ENCODE measurements at places on chromosomes 2 and 18.

- no peak for DNase-seq
Observed at GRCh38 chr18:37270666-37271052, 294.9 kb downstream of the CELF4 start.

- DNase-seq: no peak
Observed at GRCh38 chr18:25594351-25594750, 242.4 kb upstream of the ZNF521 start.

DNA sequence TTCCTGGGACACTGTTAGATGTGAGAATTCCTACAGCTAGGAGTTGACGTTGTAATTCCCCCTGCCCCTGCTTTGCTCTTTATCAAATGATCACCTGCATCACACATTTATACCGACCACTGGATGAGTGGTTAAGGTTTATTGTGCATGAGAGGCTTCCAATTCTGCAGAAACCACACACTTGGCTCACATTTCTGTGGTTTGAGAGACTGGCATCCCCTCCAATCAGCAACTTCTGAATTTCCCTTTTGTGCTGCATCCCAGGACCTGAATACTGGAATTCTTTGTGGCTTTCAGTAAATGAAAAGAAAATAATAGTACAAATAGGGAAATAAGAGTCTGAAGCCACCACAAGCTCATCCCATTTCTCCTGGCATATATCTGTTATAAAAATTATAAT lies 628.7 kb upstream of the PIK3C3 start:
- DNase-seq: no peak

GRCh38 chr2:56271275-56271674 lies 87.5 kb downstream of the CCDC85A start:
- DNase-seq: no peak

DNA sequence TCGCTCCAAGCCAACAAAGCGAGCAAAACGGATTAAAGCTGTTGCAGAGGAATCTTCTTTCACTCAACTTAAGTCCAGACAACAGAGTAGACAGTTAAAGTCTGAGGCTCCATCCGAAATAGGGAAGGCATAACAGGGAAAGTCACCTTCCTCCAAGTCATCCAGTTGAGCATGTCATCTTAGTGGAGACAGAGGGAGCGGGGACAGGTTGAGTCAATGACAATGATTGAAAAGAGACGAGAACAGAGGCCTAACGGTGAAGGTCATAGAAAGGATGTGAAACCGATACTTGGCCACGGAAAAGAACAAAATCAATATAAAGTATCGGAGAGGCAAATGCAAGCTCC lies 455 bp downstream of the C18orf32 start:
- DNase-seq: no peak

DNA sequence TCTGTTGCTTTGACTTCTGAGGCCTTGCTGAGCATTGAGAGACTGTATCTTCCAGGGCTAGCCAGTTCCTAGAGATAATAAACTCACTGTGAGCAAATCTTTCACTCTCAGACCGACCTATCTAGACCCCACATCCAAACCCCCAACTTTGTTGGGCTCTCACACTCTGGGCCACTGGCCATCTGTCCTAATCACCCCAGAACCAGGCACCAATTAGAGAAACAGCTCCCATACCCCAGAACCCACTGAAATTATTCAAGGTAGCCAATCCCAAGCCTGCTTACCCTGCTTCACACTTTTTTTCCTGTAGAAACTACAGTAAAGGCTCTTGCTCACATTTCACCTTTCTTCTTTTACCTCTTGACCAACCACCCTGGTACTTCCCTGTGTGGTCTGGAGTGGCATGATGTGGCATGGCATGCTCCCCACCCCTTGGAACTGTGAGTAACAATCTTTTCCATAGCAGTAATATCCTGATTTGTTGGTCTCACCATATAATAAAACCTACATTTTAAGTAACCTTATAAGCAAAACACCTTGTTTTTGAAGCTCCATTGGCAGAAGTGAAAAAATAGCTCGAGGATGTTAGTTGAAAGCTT lies 55.2 kb downstream of the ANKRD12 start:
- DNase-seq: no peak

GRCh38 chr2:174587579-174587978 lies 10.0 kb downstream of the WIPF1 start:
- no peak for DNase-seq

DNA sequence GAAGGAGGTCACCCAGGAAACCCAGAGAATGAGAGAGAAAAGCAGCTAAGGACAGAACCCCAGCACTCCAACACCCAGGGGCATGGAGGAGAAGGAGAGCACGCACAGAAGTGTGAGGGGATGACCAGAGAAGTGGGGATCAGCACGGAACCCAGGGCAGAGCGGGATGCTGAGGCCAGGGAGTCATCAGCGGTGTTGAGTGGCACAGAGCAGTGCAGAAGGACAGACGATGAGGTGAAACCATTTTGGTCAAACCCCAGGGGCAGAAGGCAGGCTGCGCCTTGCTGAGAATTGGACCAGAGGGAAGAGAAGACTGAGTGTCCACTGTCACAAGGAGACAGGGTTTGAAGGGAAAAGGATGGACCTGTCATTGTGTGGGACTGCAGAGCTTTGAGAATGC lies 23.4 kb upstream of the ASB18 start:
- DNase-seq: peak; percentile 68

DNA sequence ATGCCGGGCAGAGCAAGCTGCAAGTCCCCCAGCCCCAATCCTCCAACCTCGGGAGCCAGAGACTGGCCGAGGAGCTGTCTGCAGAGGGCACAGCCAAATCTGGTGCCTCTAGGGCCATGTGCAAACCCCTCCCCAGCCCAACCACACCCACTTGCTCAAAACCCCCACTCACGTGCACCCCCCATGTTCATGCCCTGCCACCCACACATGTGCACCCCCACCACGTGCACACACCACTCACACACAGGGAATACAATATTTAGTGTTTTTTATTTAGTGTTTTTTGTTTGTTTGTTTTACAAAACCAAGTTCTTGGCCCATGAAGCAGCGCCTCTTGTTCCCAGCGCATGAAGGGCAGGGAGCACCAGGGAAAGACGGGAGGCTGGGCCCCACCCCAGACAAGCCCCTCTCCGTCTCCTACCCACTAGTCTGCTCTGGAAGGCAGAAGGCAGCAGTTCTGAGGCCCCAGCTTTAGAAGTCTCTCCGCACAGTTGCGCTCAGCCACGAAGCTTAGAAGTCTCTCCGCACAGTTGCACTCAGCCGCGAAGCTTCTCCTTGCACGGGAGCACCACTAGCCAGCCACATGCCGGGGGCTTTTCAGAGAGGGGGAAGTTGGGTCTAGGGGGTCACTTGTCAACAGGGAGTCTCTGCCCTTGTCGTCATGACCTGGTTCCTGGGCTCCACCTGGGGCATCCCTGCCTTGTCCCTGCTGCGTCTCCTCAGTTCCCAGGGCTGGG lies 276.1 kb upstream of the HDAC4 start:
- peak; percentile 70 for DNase-seq

- DNase-seq: no peak
Observed at GRCh38 chr2:219870041-219870440, 242.6 kb downstream of the SLC4A3 start.

GRCh38 chr18:44111337-44111736 lies 569.4 kb upstream of the SETBP1 start:
- no peak for DNase-seq

GRCh38 chr2:209113026-209113425 lies 310.8 kb upstream of the MAP2 start:
- DNase-seq: no peak

GRCh38 chr18:14189858-14190257 lies 57.6 kb upstream of the ZNF519 start:
- no peak for DNase-seq

GRCh38 chr2:175734686-175735085 lies 267.4 kb downstream of the LNPK start:
- no peak for DNase-seq

DNA sequence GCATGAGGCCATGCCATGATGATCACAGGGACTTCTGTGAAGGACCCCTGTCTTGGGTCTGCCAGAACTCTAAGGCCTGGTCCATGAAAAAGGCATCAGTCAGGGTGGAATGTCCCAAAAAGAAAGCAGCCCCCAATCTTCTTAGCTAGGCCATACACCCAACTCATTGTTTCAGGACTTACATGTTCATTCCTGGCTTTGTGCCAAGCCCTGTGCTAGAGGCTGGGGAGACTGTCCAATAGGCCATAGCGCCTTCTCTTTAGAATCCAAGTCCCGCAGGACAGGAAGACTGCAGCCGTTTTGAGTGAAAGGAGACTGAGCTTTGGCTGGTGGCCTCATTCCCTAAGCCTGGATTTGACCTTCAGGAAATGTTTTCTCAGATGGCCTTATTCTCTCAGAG lies 247.3 kb downstream of the PRKCE start:
- no peak for DNase-seq

GRCh38 chr2:213923543-213923942 lies 487.3 kb upstream of the VWC2L start:
- no peak for DNase-seq

DNA sequence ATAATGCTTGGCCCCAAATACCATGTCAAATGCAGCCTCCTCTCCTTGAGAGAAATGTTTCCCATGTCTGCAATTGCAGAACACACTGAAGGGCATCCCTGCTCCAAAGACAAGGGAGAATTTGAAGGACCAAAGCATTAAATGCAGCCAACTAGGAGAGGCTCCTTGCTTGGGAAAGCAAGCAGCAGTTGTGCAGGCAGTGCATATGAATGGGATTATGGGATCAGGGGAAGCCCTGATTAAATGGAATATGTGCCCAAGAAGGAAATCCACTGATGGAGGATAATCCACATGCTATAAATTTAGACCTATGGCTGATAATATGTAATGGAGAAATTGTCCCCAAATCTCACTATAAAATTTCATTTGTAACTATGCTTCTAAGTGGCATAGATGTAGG lies 116.1 kb downstream of the NCKAP5 start:
- DNase-seq: no peak

DNA sequence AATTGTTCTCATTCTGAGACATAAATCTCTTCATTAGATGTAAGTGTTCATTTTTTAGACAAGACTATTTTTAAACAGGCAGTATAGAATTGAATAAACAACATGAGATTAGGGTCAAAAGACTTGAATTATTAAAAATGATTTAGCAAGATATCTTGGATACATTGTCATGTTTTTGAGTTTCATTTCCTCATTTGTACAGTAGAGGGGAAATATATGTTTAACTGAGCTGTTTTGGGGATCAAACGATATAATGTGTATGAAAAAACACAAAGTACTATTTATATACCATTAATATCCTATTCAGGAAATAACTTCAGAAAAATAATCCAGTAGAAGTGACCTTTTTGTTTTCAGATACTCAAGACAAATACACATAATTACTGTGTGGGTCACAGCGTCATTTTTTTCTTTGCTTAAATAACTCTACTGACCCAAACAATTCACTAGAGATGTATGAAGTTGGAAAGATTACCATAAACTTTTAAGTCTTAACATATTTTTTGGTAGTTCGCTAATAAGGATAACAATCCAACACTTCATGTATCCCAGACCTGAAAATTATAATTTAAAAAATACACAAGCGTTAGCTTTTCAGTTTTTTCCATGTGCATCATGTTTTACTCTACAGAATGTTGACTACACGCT lies 896 bp upstream of the ASXL3 start:
- no peak for DNase-seq

- DNase-seq: no peak
Observed at GRCh38 chr2:75801234-75801982, 90.7 kb upstream of the GCFC2 start.

DNA sequence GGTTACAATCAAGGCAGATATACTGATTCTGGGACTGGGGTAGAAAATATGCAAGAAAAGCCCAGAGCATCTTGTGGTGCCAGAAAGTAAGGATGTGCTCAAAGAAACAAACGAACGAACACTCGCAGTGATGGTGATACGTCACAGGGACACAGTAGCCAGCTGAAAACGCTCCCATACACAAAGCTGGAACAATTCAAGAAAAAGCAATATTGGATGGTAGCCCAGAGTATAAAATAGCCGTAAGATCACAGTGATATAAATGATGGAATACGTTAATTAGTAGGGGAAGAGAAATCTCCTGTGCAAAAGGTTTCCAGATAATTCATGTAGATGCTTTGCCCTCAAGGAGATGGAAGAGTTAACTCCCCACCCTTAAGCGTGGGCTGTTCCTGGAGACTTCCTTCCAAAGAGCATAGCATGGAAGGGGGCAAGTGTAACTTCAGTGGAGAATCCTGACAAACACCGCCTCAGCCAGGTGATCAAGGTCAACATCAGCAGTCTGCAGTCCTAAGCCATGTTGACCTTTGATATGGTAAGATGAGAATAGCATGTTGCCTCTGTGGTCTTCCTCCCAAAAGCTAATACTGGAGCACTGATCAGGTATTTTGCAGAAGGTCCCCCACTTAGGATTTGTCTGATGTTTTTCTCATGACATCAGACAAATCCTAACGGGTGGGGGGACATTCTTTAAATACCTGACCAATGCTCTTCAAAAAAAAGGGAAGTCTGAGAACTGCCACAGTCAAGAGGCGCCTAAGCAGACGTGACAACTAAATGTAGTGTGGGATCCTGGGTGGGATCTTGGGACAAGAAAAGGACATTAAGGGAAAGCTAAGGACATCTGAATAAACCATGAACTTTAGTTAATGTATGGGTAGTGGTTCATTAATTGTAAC lies 99.0 kb downstream of the NCK2 start:
- DNase-seq: no peak

DNA sequence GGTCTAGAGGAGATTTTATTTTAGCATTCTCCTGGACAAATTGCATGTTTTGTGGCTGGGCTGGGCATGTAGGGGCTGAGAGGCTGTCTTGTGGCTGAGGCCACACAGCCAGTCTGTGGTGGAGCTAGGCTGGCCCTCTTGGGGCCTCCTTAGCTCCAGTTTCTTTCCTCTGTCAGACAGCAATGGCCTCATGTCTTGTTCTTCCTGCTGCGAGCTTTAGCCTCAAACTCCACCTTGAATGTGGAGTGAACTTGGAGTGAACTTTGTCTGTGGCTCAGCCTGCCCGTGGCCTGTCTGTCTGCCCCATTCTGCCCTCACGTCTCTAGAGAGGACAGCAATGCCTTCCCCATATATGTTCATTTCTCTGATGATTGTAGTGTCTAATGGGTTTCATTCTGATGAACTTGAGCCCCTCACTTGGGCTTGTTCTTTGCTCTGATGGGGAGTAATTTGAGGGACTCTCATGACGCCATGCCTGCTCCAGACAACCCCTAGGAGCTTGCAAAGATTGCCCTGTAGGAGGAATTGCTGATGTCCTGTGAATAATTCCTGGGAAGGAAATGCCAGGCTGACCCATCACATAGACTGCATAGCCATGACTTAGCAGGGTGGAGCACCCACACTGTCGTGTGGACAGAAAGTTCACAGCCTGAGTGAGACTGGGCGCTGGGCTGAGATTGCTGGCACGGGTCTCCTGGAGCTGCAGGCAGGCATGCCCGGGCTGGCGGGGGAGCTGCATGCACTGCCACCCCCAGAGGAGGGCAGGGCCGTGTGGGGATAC lies 42.6 kb downstream of the ASAP2 start:
- DNase-seq: no peak

- no peak for DNase-seq
Observed at GRCh38 chr2:25131567-25132298, 36.6 kb downstream of the POMC start.

- DNase-seq: peak; percentile 75
Observed at GRCh38 chr2:128779301-128780095, 460.8 kb upstream of the HS6ST1 start.

- DNase-seq: no peak
Observed at GRCh38 chr2:134206573-134206972, 47.3 kb upstream of the MGAT5 start.

- no peak for DNase-seq
Observed at GRCh38 chr18:10038268-10038667, 124.5 kb downstream of the VAPA start.

- no peak for DNase-seq
Observed at GRCh38 chr2:10514743-10515142, 66.6 kb upstream of the ODC1 start.

Data from osteocyte (in vitro differentiated cells).